NCI-H69 (cell line): ENCODE measurements at places on chromosomes 7 and 10.

GRCh38 chr10:132186488-132187429 is at the start of gene DPYSL4:
TSS of gene DPYSL4 (plus strand) at chr10:132186948. CDS start at chr10:132187064, 116 bp downstream.
- peak; percentile 39 for DNase-seq

DNA sequence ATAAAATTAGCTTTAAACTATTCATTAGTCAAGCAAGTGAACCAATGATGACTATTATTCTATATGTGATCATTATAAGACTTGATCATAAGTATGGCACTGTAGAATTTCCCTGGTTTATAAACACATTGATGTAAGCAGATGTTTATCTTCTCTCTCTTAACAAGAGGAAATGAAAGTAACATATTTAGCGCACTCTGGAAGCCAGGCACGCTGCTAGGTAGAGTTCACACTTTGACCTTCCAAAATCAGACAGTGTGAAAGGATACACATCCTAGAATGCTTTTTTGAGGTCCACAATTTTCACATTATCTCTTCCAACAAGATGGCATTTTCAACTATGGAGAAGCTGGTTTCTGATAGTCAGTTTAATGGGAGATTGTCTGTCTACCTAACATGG is 529.4 kb upstream of the IGFBP3 start:
- no peak for DNase-seq

DNA sequence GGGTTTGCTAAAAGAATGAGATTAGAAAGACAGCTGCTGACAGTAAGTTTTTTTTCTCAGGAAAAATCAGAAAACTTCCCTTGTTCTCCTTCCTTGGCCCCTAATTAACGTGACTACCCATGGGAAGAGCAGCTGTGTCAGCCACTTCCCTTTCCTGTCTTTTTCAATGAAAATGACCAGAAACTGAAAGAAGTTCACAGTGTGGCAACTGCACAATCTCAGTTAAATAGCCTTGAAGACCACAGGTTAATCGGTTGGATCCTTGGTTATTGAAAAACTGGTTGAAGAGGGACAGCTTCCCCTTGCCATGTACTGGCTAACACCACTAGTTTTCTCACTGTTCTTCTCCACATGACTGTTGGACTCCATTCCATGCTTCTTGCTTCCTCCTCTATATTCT is 148.8 kb upstream of the AGR3 start:
- no peak for DNase-seq

GRCh38 chr10:69179089-69179742 is 818 bp upstream of the SUPV3L1 start:
- peak; percentile 63 for DNase-seq

DNA sequence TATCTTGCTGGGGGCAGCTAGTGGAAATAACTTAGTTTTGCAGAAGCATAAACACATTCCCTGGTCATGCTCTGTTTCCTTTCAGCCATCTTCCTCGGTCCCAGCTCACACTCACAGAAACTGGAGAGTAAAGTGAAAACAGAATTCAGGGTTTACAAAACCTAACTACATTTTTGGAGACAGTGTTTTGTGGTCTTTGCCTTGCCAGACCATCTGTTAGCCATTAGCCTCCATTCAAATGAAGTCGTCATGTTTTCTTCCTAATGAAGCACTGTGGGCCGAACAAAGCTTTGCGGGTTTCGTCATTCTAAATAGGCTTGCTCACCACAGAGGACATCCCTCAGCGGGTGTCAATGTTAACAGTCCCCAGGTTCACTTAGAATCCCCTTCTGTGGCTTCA is 214.6 kb upstream of the TMEM72 start:
- no peak for DNase-seq

- peak; percentile 70 for DNase-seq
Observed at GRCh38 chr10:77638321-77639101, 903 bp upstream of the KCNMA1 start.

- peak; percentile 45 for DNase-seq
Observed at GRCh38 chr10:91907914-91908336, 1.4 kb downstream of the FGFBP3 start.
